ENCODE measurements at places on chromosomes 1 and 21.

- DNase-seq, result no peak
Observed at GRCh38 chr21:44440241-44441040, 14.9 kb upstream of the LRRC3 start.

GRCh38 chr1:27940297-27940696 lies 5.5 kb downstream of the SMPDL3B start:
- no peak for DNase-seq

DNA sequence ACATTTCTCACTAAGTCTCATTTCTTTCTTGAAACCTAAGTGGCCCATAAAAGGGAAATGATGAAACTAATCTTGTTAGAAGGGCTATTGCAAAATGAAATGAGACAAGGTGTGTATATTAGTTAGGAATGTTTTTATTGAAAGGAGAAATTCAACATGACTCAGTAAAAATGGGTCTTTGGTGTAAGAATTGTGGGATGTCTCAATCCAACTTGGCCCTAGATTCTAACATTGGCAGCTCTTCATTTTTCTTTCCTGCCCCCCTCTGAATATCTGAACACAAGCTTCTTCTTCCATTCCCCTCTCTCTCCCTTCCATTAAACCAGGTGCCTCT lies 26.8 kb upstream of the TARBP1 start:
- no peak for DNase-seq

DNA sequence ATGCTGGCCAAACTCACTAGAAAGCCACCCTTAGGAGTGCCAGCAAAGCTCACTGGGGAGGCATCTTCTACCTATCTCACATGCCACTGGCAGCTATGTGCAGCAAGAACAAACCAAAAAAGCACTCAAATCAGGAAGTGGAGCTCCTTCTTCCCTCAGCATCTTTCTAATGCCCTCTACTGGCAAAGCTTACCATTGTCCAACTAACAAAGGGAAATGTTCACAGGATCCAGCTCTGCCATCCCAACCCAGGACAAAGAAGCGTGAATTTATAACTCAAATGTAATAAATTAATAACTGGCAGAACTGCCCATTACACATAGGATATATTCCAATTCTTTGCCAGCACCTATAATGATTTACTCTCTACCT lies 38.9 kb downstream of the LEPR start:
- no peak for DNase-seq

GRCh38 chr1:236508593-236509027 lies 15.2 kb upstream of the LGALS8 start:
- DNase-seq, result no peak

DNA sequence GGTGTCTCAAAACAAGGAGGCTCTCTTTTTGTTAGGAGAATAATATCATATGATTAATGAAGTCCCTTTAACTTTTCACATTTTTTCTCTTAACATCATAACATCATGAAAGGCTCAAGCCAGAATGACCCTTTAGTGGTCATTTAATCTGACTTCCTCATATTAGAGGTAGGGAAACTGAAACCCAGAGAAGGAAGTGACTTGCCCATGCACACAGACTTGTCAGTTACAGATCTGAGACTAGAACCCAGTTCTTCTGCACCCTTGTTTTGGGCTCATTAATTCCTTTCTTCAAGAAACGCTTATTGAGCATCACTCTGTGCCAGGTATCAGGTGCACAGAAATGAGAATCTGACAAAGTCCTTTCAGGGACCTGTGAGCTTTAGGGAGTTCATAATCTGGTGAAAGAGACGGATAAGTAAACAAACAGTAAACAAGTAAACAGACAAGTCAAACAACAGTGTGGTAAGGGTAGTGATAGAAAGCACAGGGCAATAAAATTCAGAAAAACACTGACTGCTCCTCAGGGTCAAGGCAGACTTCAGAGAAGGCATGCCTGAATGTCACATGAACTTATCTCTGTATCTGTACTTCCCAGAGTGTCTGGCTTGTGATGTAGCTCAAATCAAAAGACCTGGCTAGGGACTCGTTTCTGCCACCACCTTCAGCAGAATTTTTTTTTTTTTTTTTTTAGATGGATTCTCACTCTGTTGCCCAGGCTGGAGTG lies 38.3 kb upstream of the OSBPL9 start:
- DNase-seq, result no peak

- peak; percentile 47 for DNase-seq
Observed at GRCh38 chr1:172356620-172357019, 63.9 kb upstream of the C1orf105 start.

DNA sequence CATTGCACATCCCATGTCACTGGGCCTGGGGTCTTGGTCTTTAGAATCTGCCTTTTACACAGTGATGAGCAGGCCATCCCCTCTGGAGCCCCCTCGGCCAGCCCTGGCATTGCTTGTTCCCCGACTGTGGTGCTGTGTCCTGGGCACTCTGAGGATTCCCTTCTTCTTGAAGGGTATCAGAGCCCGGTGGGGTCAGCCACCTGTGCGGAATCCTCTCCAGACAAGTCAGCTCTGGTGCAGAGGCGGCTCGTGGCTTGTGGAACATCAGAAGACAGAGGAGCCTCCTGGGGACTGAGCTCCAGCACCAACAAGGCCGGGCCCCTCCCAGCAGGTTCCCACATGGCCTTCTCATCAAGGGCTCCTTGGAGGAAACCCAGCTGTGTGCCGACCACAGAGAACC lies 57.9 kb upstream of the AJAP1 start:
- no peak for DNase-seq

DNA sequence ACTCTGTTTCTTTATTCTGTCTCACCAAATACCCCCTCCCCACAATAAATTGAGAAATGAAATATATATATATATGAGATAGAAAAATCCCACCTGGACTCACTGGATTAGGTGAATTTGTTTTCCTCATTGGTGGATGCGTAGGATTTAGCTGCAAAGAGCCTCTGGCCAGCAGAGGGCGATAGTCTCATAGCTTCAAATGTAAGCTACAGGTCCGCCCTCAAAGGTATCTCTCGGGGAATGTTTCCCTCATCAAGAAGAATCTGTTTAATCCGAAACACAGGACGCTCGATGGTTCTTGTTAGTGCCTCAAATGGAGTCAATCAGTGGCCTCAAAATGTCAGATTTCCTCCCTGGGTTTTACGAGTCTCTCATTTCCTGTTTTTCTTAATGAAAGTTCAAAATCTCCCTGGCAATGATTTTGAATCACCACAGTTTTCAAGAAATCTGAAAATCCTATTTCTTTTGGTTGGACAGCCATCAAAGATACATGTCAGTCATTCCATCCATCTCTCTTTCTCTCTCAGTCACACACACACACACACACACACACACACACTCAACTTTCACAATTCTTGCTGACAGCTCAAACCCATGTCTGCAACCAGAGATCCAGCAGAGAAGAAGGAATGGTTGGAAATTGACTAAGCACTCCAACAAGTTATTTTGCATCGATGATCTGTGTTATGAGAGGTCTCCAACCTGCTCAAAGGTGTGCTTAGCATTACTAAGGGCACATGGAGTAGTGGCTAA lies 13.9 kb upstream of the CAMK1G start:
- DNase-seq, result peak; percentile 21

DNA sequence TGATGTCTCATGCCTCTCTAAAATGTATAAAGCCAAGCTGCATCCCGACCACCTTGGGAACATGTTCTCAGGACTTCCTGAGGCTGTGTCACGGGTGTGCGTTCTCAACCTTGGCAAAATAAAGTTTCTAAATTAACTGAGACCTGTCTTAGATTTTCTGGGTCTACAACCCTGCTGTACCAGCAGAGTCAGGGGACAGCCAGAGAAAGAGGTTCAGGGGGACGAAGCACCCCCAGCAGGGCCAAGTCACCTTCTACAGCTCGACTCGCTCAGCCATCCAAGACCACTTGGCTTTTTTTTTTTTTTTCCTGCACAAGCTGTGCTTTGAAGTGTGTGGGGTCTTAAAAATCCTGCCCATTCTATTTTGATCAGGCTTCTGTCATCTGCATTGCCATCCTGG lies 28.5 kb upstream of the PDE9A start:
- no peak for DNase-seq

DNA sequence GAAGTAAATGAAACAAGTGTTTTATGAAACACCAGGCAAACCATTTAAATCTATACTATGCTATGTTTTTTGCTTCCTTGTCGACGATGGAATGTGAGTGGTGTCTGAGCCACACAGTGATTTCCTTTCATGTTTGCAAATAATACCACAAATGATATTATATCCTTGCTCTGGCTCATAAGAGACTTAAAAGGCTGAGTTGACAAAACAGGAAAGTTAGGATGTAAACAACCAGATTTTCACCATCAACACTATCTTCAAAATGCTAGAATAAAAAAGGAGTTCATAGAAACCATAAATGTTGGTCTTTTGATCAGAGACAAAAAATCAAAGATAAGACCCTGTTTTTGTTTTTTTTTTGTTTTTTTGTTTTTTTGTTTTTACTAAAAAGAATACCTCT lies 17.8 kb upstream of the MAGI3 start:
- DNase-seq, result no peak

- DNase-seq, result no peak
Observed at GRCh38 chr1:106290805-106291501, 765.5 kb upstream of the PRMT6 start.

DNA sequence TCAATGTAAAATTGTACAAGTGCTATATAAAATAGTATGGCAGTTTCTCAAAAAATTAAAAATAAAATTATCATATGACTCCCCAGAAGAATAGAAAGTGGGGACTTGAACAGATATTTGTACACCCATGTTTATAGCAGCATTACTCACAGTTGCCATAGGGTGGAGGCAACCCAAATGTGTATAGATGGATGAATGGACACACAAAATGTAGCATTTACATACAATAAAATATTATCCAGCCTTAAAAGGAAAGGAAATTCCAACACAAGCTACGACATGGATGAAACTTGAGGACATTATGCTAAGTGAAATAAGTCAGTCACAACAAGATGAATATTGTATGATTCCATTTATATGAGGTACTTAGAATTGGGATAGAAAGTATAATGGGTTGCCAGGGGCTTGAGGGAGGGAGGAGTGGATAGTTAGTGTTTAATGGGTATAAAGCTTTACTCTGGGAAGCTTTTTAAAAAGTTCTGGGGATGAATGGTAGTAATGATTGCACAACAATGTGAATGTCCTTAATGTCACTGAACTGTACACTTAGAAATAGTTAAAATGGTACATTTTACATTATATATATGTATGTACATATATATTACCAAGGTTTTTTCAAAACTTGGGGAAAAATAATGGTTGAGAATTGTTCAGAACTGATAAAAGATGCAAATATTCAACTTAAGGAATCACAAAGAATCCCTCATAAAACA lies 53.0 kb upstream of the ADORA3 start:
- no peak for DNase-seq

DNA sequence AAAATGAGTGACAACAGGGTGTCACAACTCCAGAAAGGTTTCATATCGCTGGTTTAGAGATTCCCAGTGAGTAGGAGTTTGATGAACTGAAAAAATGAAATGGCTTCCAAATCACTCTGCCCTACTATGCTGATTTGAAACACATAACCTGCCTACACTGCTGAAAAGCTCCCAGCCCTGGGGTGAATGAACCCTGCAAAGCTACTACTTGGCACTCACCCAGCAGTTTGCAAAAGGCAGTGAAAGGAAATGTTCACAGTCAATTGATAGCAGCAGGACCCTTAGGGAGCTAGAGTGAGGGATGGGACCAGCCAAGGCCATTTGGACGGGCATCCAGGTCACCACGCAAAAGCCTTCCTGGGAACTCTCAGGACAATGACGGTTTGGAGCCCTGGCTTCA lies 44.4 kb upstream of the SRP9 start:
- no peak for DNase-seq

GRCh38 chr1:26285366-26286063 lies 5.6 kb downstream of the SH3BGRL3 start:
- no peak for DNase-seq

GRCh38 chr1:39395357-39395831 lies 96.0 kb upstream of the BMP8A start:
- DNase-seq, result peak; percentile 64

DNA sequence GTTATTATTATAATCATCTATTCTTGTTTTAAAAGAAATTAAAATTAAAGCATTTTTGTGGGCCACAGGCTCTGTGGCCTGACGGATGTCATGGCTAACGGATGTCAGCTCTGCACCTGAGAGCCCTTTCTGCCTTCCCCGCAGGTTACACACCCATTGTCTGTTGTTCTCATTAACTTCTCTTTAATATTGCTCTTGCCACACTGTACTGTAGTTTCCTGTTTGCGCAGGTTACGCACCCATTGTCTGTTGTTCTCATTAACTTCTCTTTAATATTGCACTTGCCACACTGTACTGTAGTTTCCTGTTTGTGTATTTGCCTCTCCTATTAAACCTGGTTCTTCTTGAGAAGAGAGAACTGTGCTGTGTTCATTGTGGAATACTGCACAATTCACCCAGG lies 294.4 kb upstream of the PLXNA2 start:
- DNase-seq, result no peak

DNA sequence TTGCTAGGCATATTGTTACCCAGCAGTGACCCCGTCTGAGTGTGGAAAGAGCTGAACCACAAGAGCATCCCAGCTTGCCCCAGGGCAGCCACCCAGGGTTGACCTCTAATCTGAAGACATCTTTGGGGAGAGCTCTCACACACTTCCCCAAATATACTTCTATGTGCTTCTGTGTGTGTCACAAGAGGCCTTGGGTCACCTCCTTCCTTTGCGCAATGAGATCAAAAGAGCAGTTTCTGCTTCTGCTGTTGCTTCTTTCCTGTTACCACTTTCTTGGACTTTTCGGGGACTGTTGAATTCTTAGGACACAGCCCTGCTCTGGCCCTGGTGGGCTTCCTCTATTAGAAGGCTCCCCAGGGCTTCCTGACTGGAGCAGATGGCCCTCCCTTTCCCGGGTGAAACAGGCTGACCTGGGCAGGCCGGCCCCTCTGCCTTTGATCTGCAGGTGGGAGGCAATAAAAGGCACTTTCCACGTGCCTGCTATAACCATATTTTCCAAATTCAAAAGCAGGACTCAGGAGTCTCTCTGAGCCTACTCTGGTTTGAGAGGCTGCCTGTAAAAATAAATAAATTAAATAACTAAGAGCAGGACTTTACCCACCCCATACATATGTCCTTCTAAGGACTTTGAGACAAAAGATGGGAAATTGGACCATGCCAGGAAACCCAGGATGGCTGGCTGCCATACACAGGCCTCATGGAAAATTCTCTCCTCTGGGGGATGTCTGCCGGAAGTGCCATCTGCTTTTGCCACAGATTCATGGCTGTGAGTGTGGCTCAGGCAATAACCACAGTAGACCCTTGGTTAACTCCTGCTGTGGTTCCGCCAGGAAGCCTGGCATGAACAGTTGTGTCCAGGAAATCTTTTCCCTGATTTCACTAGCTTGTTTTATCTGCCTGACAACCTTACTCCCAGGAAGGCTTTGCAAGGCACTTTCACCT lies 28.3 kb upstream of the RCSD1 start:
- DNase-seq, result no peak

DNA sequence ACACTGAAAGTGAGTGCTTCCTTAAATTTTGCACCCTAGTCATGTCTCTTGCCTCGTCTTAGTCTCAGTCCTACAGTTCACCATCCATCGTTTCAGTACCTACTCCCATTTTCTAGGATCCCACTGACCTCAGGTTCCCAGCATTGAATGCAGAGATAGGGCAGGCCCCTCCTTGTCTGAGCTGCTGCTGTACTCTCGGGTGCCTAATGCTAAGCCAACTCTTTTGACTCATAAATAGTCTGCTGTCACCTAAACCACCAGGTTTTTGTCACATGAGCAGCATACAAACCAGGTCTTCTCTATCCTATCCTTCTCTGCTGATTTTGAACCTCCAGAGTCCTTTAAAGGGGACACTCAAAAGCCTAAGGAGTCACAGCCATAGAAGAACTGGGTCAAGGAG lies 3.0 kb downstream of the ARHGAP30 start:
- DNase-seq, result no peak

- no peak for DNase-seq
Observed at GRCh38 chr1:223328566-223328965, 35.4 kb downstream of the SUSD4 start.

- no peak for DNase-seq
Observed at GRCh38 chr1:67338642-67339041, 31.0 kb downstream of the IL12RB2 start.
